Activated CD4-positive, alpha-beta T cell treated with anti-CD3 and anti-CD28 coated beads, Interleukin-2, amount 10 ng/mL, durations not matched to agents 7 days and 5 days (primary cell): ENCODE measurements at places on chromosomes 5 and 9. TPM values are rescaled to one million over a fixed set of nuclear protein-coding genes. Genes with fewer than 3 reads are reported as not detected.

EDIL3 gene
- not detected for total RNA-seq

HTR4 gene
- not detected for total RNA-seq

ANGPTL2 gene
- total RNA-seq, result not detected

DNA sequence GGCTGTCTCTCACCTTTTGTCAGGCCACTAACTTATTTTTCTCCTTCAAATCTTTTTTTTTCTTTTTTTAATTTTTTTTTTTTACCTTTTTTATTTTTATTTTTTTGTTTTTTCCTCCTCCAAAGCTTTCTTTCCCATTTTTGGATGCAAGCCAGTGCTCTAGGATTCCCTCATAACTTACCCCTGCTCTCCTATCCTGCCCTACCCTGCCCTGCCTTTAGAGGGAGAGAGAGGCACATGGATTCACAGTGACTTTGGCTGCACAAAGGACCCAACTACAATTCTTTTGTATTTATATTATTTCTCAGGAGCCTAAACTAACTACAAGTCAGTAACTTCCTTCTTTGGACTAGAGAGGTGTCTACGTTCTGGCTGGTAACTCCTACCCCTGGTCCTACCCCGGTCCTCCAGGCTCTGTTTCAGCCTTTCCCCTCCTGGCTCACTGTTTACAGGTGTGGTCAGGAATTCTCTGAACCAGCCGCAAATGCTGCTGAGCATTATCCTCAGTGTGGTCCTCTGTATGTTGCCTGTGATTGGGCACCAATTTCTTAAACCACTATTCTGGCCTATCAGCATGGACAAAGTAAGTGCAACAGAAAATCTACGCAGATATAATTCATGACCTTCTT lies 8.4 kb upstream of the RUSC2 start:
- H3K36me3 ChIP-seq, result no peaks in the 10 kb centered on the region
- DNase-seq, result peak; percentile 35
- H3K4me3 ChIP-seq, result no peak overlapping the region
- H3K4me1 ChIP-seq, result no peaks in the 10 kb centered on the region
- H3K27ac ChIP-seq, result no peak overlapping the region

- H3K4me1 ChIP-seq, result no peaks in the 10 kb centered on the region
- H3K4me3 ChIP-seq, result no peak overlapping the region
- peaks cover 2% of the 10 kb centered on the region for H3K36me3 ChIP-seq
Measured at GRCh38 chr9:98775831-98776441, 20.4 kb downstream of the ANKS6 start.

SDHA gene
- total RNA-seq, result 130 TPM

DNA sequence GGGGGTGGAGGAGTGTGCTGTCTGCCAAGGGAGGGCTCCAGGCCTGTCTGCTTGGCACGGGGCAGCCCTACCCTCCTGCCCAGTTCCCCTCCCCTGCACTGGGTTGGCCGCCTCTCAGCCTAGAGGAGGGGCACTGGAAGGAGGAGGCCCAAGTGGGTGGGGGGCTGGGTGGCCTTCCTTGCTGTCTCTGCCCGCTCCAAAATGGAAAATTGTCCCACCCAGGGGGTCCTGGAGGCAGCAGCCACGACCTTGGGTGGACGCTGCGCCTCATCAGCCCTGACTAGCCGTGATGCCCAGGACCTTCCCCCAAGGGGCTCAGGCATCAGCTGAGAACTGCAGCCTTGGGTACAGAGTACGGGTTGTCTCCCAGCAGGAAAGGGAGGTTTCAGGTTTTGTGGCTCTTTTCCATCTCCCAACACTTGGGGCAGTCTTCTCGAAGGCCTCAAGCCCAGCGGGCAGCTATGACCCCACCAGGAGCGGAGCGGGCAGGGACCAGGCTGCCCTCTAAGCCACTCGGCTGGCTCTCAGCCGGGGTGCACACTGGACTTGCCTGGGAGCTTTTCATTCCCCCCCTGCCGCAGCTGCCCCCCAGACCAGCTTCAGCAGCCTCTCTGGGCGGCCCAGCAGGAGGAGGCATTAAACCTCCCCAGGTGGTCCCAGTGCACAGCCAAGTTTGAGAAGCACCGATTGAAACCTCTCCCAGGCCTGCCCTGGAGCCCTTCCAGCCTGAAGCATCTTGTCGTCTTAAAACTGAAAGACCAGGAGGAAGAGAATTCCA lies 20.6 kb downstream of the NTNG2 start:
- no peak for DNase-seq
- H3K4me3 ChIP-seq, result no peak overlapping the region
- no peaks in the 10 kb centered on the region for H3K36me3 ChIP-seq
- H3K4me1 ChIP-seq, result no peaks in the 10 kb centered on the region
- H3K27ac ChIP-seq, result no peak overlapping the region

GRCh38 chr5:170426149-170426767 lies 37.1 kb upstream of the KCNMB1 start:
- H3K36me3 ChIP-seq, result no peaks in the 10 kb centered on the region
- H3K4me1 ChIP-seq, result no peaks in the 10 kb centered on the region
- H3K27ac ChIP-seq, result no peak overlapping the region
- H3K4me3 ChIP-seq, result no peak overlapping the region
- H3K27me3 ChIP-seq, result peaks cover 18% of the 10 kb centered on the region

IL31RA gene
- total RNA-seq, result not detected
